Hematopoietic multipotent progenitor cell treated with erythropoietin and hydrocortisone succinate and interleukin-3 and kit ligand, for 6 days (in vitro differentiated cells): ENCODE measurements at places on chromosomes 5 and 9.

DNA sequence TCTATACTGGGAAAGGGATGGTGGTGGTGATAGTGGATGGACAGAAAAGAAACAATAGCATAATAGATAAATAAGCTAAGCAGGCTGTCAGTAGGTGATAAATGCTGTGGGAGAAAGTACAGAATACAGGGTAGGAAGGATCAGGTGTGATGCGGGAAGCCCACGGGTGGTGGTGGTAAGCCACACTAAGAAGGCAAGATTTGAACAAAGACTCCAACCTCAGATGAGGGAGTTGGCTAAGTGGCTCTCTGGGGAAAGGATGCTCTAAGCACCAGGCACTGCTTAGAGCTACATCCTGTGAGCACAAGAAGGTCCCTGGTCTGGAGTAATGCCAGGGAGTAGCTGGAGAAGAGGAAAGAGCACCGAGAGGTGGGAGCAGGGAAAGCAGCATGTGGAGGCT, 151.6 kb upstream of the KLF9 start:
- DNase-seq: no peak

- DNase-seq: no peak
Measured at GRCh38 chr5:134570886-134571285, 45.4 kb downstream of the JADE2 start.

GRCh38 chr9:123120131-123120530, 86.7 kb downstream of the GPR21 start:
- no peak for DNase-seq

DNA sequence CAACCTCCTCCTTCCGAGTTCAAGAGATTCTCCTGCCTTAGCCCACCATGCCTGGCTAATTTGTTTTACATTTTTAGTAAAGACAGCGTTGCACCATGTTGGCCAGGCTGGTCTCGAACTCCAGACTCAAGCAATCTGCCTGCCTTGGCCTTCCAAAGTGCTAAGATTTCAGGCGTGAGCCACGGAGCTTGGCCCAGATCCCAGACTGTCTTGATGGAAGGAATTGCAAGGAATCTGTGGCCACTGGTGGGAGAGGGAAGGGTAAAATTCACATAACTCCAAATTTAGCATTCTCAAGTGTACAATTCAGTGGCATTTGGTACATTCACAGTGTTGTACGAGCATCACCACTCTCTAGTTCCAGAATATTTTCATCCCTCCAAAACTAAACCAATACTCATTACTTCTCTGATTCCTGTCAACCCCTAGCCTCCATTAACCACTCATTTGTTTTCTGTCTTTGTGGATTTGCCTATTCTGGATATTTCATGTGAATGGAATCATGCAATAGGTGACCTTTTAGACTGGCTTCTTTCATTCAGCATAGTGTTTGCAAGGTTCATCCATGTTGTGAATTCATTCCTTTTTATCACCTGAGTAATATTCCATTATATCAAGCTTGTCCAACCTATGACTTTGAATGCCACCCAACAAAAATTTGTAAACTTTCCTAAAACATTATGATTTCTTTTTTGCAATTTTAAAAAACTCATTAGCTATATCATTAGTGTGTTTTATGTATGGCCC, 8.9 kb upstream of the MYO10 start:
- no peak for DNase-seq

DNA sequence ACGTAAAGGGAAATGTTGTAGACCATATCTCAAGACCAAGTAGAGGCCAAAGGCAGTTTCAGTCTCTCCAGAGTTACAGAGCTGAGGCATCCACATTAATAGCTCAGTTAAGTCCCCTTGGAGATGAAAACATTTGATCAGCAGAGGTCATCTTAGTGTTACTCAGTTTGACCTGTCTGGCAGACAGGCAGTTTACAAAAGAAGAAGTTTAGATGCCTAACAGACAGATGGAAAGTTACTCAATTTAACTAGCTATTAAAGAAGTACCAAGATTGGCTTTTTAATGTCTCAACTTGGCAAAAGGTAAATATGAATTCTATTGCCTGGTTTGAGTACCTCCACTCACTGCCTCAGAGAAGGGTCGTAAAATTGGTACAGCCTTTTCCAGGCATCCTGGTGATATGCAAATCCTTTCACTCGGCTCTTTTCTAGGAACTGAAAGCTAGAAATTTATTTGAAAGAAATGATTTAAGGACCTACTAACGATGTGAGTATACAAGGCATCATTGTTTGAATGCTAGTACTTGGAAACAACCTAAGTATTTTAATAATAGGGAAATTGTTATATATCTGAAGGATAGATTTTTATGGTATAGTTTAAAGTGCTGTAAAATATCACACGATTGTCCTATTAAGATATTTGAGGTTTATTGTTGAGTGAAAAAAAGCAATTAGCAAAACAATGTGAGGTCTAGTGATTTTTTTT, 14.8 kb downstream of the ACO1 start:
- DNase-seq: no peak

GRCh38 chr9:128992995-128993394, 35.1 kb downstream of the SH3GLB2 start:
- DNase-seq: peak; percentile 46

DNA sequence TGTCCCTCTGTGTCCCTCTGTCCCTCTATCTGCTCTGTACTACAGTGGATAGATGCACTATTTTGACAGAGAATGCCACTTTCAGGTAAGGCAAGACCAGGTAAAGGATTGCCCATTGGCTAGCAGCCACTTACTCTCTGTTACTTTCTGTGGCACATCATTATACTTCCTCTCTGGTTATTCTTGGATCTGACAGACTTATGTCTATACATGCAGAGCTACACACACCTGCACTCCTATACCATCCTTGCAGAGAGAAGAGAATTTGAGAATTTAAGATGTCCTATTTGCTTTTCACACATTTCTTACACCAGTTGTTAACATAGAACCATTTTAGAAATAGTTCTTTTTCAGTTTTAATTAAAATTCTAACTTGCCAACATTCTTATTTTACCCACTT, 163.7 kb upstream of the SLC12A2 start:
- no peak for DNase-seq

DNA sequence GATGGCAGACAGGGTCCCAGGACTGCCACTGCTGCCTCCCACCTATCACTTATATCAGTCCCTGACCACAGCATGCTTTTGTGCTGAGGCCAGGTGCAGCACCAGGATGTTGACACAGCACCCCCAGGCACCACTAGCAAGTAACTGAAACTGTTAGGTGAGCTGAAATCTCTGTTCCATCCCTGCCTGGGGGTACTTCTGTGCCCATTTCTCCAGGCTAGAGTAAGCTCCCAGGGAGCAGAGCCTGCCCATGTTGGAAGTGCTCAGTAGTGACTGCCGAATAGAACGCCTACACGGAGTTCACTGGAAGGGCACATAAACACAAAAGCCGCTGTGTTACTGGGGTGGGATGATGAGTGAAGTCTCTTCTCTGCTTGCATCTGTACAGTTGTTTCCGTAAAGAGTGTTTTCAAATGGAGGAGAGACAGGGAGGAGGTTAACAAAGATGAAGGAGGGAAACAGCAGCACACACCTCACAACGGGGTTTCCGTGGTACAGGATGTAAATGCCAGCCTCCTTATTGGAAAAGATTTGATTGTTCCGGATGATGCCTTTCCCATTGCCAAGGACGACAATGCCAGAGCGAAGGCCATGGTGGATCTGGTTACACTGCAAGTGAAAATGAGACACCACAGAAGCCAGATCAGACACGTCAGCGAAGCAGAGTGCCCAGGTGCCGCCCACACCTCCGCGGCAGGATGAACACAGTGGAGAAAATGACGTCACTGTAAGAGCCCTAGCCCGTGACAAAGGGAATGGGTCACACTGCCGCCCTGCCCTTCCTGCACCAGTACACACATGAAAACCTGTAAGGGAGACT, 43.1 kb downstream of the POLR1E start:
- no peak for DNase-seq

- DNase-seq: no peak
Measured at GRCh38 chr9:20929276-20929675, 102.2 kb downstream of the HACD4 start.
